ENCODE measurements at places on chromosomes 1 and 21. TPM values are rescaled to one million over a fixed set of nuclear protein-coding genes. Genes with fewer than 3 reads are reported as not detected.

The RORC gene
- not detected for total RNA-seq

The SPATA45 gene
- total RNA-seq, result not detected

The OLFML2B gene
- total RNA-seq, result 1.5 TPM

The KIF17 gene
- 1.2 TPM for total RNA-seq

The IQGAP3 gene
- total RNA-seq, result 1.5 TPM

The RASAL2 gene
- 34.2 TPM for total RNA-seq

The CDC42BPA gene
- total RNA-seq, result 76.4 TPM

The RBBP4 gene
- total RNA-seq, result 113 TPM

The MAN1C1 gene
- total RNA-seq, result 0.65 TPM

The MROH9 gene
- not detected for total RNA-seq

The SEMA4A gene
- total RNA-seq, result 0.55 TPM

The TSPAN1 gene
- not detected for total RNA-seq

The OR2G6 gene
- total RNA-seq, result not detected

The S100A12 gene
- not detected for total RNA-seq

The WNT2B gene
- total RNA-seq, result 3.0 TPM

The NBPF6 gene
- not detected for total RNA-seq

The SMG7 gene
- 40.4 TPM for total RNA-seq

The C8B gene
- not detected for total RNA-seq

The MARK1 gene
- total RNA-seq, result 0.59 TPM

The ANKRD35 gene
- total RNA-seq, result 0.42 TPM

The ATAD3C gene
- total RNA-seq, result 0.09 TPM

The CD84 gene
- total RNA-seq, result not detected

The ARL8A gene
- 30.3 TPM for total RNA-seq

The SPRR2G gene
- not detected for total RNA-seq

The HMGCS2 gene
- not detected for total RNA-seq

The UBE2U gene
- total RNA-seq, result not detected

The ETNK2 gene
- total RNA-seq, result 1.5 TPM

The SPRR2E gene
- total RNA-seq, result not detected

The CD1D gene
- total RNA-seq, result 3.0 TPM

The NCAM2 gene
- total RNA-seq, result 56.1 TPM

The CLCA1 gene
- total RNA-seq, result not detected

The FBLIM1 gene
- 141 TPM for total RNA-seq

The HSD3B2 gene
- total RNA-seq, result not detected

The DSTYK gene
- total RNA-seq, result 18.4 TPM

The TNFSF18 gene
- total RNA-seq, result 0.30 TPM

The PDPN gene
- total RNA-seq, result 0.30 TPM

The PTGS2 gene
- 162 TPM for total RNA-seq

The LHX4 gene
- total RNA-seq, result under 0.01 TPM

The VWA5B1 gene
- not detected for total RNA-seq

The GJB3 gene
- not detected for total RNA-seq

The LCE1D gene
- not detected for total RNA-seq

The MCOLN3 gene
- total RNA-seq, result not detected
